ENCODE measurements at places on chromosomes 6 and 20.

DNA sequence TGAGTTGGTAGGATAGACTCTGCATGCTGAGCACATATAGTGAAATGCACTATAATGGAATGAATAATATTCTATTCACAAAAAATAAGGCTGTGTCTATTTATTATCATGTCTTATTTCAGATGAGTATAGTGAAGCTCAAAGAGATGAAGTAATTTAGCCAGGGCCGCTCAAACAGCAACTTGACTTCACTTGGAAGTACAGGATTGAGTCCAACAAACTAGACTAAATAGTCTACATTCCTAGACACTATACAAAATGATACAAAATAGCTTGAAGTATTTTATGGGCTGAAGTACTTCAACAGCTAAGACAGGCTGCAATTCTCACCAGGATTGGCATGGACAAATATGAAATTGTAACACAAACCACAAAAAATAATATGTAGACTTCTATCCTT, 144.5 kb upstream of the DST start:
- DNase-seq = no peak

- DNase-seq = no peak
These were observed 52.6 kb upstream of the C20orf144 start for GRCh38 chr20:33609504-33609903.

GRCh38 chr20:24389686-24390085, 79.7 kb upstream of the SYNDIG1 start:
- DNase-seq = peak; percentile 79

- DNase-seq = no peak
These were observed 45.7 kb upstream of the NEDD9 start for GRCh38 chr6:11278207-11278559.

- no peak for DNase-seq
These were observed 5.3 kb downstream of the DOP1A start for GRCh38 chr6:83072726-83073125.

- no peak for DNase-seq
These were observed 102.6 kb downstream of the PERP start for GRCh38 chr6:138004430-138005287.

All from vagina (tissue), 2 donors.